ENCODE measurements at places on chromosomes 16 and 17. TPM values are rescaled to one million over a fixed set of nuclear protein-coding genes. Genes with fewer than 3 reads are reported as not detected.

DNA sequence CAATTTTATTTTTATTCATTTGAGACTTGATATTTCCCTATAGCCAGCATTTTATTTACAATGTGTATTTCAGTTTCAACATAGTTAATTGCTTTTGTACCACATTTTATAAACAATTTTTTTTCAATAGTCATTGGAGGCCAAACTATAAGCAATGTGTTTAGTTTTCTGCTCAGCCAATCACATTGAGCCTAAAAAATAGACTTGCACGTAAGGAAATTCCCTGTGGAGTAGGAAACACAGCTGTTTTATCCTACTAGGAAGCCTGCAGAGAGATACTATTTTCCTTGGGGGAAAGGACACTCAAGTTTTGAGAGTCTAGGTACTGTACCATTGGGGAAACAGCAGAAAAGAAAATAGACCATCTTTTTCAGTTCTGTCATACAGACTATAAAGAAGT lies 410.2 kb upstream of the GOT2 start:
- DNase-seq, result no peak

DNA sequence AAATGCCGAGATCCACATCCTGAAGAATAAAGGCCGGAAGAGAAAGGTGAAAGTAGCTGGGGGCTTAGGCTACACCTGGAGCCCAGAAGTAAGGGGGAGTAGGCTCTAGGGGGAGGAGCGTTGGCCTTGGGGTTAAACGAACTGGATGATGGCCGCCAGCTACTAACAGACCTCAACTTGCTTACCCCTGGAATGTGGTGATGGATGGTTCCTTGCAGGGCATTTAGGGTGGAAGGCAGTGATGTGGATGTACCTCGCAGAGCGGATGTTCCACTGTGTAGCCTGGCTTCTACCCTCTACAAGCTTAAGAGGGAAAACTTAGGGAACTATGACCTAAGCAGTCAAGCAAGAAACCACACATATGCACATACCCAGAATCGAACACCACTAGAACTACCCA lies 2.3 kb upstream of the MAZ start:
- DNase-seq, result no peak

GRCh38 chr16:86200722-86201121 lies 301.8 kb downstream of the IRF8 start:
- no peak for DNase-seq

DNA sequence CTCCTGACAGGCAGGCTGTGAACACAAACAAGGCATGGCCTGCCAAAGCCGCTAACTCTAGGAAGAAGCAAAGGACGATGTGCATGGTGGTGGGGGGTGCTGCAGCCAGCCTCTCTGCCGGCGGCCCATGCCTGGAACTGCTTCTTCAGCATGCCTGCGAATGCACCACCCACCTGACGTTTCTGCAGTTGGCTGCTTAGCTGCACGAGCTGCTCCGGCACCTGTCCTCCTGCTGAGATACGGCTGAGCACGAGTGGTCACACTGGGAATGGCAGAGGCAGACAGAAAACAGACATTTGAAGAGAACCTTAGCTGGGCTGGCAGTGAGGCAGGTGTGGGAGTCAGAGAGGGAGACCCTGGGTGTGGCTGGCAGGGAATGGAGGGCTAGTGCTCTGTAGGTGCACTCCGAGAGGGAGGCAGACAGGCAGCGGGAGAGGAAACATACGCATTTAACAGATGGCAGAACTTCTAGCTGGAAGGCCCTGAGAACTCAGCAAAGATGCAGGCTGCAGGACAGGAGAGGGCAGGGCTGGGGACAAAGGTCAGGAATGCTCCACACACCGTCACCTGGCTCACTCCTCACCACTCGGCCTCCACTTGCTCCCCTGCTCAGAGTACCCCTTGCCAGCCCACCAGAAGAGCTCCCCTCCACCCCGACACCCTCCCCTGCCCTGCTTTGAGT lies 5.2 kb downstream of the FLCN start:
- no peak for DNase-seq

DNA sequence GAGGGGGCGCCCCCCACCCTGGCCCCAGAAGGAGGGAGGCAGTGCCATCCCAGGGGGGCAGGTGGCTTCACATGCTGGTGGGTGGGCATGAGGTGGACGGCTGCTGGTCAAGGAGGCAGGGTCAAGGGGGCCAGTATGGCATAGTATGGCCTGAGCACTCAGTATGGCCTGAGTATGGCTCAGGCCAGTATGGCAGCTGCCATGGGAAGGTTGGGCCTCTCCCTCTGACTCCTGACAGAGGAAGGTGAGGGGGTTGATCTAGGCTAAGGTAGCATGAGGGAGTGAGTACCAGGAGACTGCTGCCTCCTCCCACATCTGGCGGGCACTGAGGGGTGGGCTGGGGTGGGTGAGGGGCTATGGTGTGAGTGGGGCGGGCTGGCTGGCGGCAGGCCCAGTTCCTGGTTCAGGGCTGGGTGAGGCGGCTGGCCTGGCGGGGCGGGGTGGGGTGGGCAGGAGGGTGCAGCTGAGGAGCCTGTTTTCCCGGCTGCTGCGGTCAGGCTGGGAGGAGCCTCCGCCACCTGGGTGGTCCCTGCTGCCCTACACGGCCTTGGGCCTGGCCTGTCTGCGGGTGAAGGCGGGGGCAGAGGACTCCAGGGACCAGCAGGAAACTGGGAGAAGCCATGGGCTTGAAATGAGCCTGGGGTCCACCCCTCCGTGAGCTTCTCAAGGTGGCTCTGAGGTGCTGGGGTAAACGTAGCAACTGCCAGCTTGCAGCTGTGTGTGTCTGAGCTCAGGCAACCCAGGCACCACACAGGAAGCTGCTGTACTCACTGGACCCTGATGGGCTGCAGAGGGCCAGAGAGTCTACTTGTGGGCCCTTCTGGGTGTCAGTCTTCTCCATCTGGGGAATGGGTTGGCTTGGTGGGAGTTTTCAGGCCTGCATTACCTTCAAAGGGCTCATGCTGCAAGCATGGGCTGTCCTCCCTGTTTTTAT lies 57.0 kb downstream of the RAI1 start:
- no peak for DNase-seq

DNA sequence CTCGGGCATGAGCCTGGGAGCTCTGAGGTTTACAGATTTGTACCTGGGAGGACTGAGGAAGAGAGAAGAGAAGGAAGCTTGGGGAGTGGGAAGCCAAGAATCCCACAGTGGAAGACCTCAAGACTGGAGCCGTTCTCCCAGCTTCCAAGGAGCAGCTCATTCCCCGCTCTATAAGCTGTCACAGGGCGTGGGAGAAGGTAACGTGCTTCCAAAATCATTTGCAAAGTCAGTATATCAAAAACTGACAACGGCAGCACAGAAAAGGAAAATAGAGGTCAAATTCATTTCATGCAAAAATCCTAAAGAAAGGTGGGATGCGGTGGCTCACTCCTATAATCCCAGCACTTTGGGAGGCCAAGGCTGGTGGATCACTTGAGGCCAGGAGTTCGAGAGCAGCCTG lies 7.8 kb downstream of the PIK3R5 start:
- no peak for DNase-seq

GRCh38 chr17:34741967-34742366 lies 162.6 kb downstream of the TMEM132E start:
- no peak for DNase-seq

- no peak for DNase-seq
These were observed 275.5 kb downstream of the CEP112 start for GRCh38 chr17:65916425-65916824.

GRCh38 chr17:15981646-15982580 lies 17.6 kb downstream of the ZSWIM7 start:
- no peak for DNase-seq

The AXIN2 gene
- total RNA-seq, result 27.1 TPM

GRCh38 chr16:69942099-69942491 lies 9.0 kb upstream of the CLEC18A start:
- no peak for DNase-seq

DNA sequence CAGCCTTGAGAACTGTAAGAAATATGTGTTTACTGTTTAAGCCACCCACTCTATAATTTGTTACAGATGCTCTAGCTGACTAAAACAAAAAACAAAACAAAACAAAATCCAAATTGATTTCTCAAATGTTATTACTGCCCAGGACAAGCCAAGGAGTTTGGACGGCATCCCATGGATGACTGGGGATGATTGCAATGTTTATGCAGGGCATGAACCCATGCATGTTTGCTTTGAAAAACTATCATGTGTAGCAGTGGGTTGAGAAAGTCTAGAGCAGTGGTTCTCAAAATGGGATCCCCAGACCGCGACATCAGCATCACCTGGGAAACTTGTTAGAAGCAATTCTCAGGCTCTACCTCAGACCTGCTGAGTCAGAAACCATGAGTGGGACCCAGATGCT lies 223.2 kb upstream of the PSMD7 start:
- DNase-seq, result no peak

The C17orf78 gene
- not detected for total RNA-seq

The TAT gene
- 0.09 TPM for total RNA-seq

GRCh38 chr17:72463287-72464102 lies 342.7 kb downstream of the SOX9 start:
- no peak for DNase-seq

The KRT40 gene
- total RNA-seq, result 0.09 TPM

The KRT12 gene
- 0.52 TPM for total RNA-seq

DNA sequence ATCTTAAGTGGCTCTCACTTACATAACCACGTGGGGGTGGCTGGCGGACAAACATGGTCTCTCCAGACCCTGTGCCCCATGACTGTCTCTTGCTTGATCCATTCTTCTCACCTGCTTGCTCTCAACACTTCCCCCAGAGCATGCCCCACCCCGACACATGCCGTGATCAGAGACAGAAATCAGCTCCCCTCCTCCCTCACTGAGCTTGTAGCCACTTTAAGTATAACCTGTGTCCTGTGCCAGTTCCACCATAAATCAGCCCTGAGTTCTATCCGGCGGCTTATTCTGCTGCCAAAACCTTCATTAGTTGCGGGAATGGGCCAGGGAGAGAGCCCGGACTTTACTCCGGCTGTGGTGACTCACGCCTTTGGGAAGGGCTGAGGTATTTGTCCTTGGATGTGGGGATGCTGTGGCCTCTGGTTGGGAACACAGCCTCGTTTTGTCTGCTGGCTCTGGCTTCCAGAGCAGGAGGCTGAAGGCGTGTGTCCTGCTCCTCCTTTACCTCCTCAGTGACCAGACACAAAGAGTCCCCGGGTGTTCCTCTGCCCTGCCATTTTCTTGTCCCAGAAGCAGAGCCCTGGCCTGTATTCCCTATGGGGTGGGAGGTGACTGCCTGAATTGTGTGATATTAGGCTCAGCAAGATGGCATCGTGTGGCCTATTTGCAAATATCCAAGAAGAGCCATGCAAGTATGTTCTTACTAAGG lies 21.1 kb downstream of the ANKRD40 start:
- DNase-seq, result no peak

The CDR2 gene
- total RNA-seq, result 24.0 TPM

GRCh38 chr16:57341062-57341440 lies 17.5 kb upstream of the CCL22 start:
- no peak for DNase-seq

DNA sequence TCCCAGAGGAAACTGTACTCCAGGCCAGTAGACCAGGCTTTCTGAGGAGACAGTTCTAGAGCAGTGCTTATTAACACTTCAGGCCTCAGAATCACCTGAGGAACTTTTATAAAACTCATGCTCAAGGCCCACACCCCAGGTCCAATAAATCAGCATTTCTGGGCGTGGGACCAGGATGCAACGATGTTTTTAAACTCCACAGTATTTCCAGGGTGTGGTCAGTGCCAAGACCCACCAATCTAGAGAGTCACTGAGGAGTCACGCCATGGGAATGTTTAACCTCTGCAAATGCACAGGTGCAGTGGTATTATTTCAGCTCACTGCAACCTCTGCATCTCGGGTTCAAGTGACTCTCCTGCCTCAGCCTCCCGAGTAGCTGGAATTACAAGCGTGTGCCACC lies 3.9 kb upstream of the TRPV1 start:
- no peak for DNase-seq

DNA sequence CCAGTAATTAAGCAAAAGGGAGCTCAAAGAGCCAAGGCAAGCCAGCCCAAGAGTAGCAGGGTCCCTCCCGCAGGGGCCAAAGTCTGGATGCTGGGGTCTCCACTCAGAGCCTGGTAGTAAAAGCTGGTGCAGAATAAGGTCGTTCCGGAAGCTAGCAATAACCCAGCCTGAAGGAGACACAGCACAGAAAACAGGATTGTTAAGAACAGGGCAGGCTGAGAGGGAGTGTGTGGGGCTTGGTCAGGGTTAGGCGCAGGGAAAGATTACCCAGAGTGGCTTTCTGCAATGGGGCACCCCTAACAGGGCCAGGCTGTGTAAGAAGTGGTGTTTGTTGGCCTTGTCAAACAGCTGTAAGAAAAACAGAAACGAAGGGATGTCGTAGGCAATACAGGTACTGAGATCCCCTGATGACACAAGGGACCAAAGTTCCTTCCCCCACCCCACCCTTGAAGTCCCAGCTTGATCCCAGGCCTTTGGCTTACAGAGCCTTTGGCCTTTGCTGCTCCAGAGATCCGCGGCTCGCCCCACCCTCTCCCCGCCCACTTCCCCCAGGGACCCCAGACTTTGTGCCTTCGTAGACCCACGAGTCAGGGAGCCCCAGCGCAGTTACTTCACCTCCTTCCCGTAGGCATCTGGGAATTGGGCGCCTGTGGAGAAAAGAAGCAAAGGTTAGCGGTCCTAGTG lies 712 bp downstream of the TMEM256 start:
- DNase-seq, result no peak

GRCh38 chr17:58205936-58206335 lies 13.1 kb downstream of the MKS1 start:
- no peak for DNase-seq

DNA sequence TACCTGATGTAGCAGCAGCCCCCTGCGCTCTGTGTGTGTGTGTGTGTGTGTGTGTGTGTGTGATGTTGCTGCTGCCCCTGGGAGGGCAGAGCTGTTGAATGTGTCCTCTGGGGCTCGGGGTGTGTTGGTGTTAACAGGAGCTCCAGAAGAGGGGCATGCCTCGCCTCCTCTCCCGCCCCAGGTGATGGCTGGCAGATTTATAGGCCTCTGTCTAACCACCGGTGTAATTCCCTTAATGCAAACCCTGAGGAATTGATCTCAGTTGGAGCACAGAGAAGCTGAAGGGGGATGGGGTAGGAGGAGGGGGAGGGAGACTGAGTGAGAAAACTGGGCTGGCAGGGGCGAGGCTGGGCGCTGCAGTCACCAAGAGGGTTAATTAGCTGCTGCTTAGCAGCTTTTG lies 10.0 kb downstream of the CACNA1G start:
- no peak for DNase-seq

DNA sequence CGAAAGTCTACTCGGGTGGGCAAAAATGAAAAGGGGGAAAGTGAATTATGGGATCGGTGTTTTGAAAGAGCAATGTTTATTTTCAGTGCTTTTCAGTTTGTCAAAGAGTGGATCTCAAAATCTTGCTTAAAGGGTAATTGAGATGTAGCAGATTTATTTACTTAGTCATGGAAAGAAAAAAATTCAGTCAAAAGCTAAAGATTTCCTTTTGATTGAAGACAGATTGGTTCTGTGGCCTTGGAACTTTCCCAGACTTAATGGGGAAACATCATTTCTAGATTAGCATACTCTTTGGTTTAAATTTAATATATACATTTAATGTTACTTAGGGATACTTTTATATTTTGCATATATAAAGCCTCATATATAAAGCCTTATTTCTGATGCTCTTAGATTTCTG lies 20.6 kb downstream of the PRKAR1A start:
- no peak for DNase-seq

- DNase-seq, result no peak
These were observed 59.5 kb upstream of the RBL2 start for GRCh38 chr16:53374800-53375199.

The SLC4A1 gene
- 6.9 TPM for total RNA-seq

- no peak for DNase-seq
These were observed 186.3 kb upstream of the GSE1 start for GRCh38 chr16:85426806-85427205.

All from thymus (tissue), 14 donors.